ENCODE measurements at places on chromosomes 1 and 21.
A peak's percentile ranks its signal among the peaks of the same experiment; 100 is the strongest.

DNA sequence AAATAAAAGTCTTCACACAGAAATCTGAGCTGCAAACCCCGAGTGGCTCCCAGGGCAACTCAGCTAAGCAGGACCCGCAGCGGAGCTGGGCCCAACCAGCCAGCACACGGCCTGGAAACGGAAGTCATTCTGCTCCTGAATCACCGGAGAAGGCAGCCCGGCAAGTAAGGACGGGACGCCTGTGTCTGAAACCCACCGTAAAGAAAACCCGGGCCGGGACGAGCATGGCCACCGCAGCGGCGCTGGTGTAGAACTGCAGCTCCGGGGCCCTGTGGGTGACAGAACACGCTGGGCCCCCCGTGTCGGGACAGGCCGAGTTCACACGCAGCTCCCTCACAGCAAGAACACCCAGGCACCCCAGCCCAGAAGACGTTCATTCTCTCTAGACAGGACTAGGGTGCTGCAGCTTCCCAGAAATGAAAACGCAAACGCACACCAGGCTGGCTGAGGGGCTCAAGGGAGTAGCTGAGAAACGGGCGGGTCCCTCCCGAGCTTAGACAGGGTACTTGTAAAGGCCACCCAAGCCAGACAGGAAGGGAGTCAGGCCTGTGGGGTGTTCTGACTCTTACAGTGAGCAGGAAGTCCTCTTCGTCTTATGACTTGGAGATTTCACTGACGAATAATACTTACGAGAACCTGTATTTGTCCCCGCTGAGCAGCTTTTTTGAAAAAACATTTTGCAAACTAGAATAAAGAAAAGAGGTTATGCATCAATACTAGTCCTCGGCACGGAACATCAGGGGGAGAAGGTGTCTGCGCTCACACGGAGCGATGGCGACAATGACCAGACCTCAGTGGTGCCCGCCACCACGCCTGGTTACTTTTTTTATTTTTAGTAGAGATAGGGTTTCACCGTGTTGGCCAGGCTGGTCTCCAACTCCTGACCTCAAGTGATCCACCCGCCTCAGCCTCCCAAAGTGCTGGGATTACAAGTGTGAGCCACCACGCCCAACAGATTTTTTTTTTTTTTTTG is 10.9 kb upstream of the CDK11B start:
- no peaks in the 10 kb centered on the region for H3K27me3 ChIP-seq
- no peak overlapping the region for H3K27ac ChIP-seq
- DNase-seq, result no peak
- H3K4me3 ChIP-seq, result no peak overlapping the region
- peaks cover 8% of the 10 kb centered on the region for H3K4me1 ChIP-seq
- H3K36me3 ChIP-seq, result peaks cover 25% of the 10 kb centered on the region

DNA sequence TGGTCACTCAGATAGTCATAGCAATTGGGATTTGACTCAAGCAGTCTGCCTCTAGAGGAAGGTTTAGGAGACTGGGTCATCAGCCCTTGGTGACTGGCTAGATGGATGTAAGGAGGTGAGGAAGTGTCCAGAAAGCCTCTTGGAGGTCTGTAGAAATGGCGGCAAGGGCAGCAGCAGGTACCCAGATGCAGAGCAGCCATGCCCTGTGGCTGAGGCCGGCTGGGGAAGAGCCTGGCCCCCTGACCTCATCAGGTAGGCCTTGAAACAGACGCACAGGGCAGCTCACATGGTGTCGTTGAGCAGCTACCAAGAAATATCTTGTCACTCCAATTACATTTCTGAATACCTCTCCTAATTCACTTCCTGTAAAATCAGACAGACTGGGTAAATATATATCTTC is 98.2 kb downstream of the DMRTB1 start:
- no peaks in the 10 kb centered on the region for H3K36me3 ChIP-seq
- DNase-seq, result no peak
- no peak overlapping the region for H3K27ac ChIP-seq
- peaks cover 14% of the 10 kb centered on the region for H3K4me1 ChIP-seq

- no peaks in the 10 kb centered on the region for H3K4me1 ChIP-seq
- H3K36me3 ChIP-seq, result no peaks in the 10 kb centered on the region
- no peak overlapping the region for H3K27ac ChIP-seq
- DNase-seq, result no peak
- H3K27me3 ChIP-seq, result no peaks in the 10 kb centered on the region
These were observed 602.9 kb upstream of the ADAMTS5 start for GRCh38 chr21:27569831-27570230.

DNA sequence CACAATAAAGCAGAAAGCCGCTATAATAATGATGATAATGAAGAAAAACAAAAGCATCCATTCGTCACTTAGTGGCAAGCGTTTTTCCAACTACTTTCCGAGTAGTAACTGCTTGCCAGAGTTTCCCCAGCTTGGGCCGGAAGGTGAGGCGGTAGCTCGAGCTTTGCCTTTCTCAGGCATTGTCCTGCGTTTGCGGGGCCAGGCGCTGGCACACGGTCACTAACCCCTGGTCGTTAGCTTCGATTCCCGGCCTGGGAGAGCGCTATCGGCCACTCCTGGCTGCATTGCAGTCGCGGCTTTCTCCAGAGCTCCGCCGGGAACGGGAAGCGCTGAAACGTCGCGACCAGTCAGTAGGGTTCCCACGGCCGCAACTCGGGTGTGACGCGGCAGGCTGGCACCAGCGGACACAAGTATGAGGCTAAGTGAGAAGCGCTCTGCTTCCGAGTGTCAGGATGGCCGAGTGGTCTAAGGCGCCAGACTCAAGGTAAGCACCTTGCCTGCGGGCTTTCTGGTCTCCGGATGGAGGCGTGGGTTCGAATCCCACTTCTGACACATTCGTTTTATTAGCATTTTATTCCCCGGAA is 14.6 kb upstream of the ZNF692 start:
- peaks cover 21% of the 10 kb centered on the region for H3K4me1 ChIP-seq
- H3K4me3 ChIP-seq, result peak overlapping the region; percentile 91
- peak overlapping the region; percentile 85 for H3K27ac ChIP-seq
- DNase-seq, result peak; percentile 95
- peaks cover 10% of the 10 kb centered on the region for H3K27me3 ChIP-seq
- H3K36me3 ChIP-seq, result no peaks in the 10 kb centered on the region

GRCh38 chr1:204336421-204337035 is 23.2 kb downstream of the PLEKHA6 start:
- no peaks in the 10 kb centered on the region for H3K4me1 ChIP-seq
- no peak overlapping the region for H3K4me3 ChIP-seq
- no peak overlapping the region for H3K27ac ChIP-seq
- DNase-seq, result no peak
- peaks cover 15% of the 10 kb centered on the region for H3K27me3 ChIP-seq
- no peaks in the 10 kb centered on the region for H3K36me3 ChIP-seq

DNA sequence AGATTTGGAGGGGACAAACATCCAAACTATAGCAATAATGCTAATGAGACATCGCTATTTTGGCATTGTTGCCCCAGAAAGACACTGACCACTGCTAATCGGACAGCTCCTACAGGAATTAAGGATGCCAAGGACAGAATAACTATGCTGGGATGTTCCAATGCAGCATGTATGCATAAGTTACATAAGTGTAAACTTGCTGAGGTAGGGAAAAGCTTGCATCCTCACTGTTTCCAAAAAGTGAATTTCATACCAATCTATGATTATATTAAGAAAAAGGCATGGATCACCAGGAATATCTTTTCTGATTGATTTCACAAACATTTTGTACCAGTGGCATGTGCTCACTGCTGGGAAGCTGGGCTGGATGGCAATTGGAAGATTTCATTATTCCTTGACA is 45.8 kb upstream of the RALGPS2 start:
- H3K4me3 ChIP-seq, result no peak overlapping the region
- no peak overlapping the region for H3K27ac ChIP-seq
- H3K36me3 ChIP-seq, result no peaks in the 10 kb centered on the region
- DNase-seq, result no peak

DNA sequence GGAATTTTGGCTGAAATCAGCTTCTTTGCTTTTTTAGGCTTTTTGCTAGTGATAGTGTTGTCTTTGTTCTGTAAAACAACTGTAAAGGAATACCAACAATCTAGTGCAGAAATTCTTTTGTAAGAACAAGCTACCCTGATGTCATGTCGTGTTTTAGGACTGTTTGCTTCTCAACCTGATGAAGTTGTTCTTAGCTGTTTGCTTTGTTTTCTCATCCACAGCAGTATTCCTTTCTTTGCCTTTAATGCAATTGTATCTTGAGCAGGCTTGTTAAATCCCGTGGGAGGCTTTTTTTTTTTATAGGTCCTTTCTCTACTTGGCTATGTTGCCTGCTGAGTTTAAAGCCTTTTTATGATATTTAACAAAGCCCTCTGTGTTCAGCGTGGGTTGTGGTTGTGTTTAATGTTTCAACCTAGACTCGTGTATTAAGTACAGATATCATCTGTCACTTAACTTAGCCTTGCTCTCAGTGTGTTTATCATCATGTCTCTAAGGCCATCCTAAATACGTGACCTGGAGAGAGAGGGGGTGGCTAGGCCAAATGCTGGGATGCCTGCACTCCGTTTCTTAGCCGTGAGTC is 31.6 kb downstream of the ADARB1 start:
- H3K27me3 ChIP-seq, result no peaks in the 10 kb centered on the region
- peaks cover 7% of the 10 kb centered on the region for H3K36me3 ChIP-seq
- no peak overlapping the region for H3K4me3 ChIP-seq

DNA sequence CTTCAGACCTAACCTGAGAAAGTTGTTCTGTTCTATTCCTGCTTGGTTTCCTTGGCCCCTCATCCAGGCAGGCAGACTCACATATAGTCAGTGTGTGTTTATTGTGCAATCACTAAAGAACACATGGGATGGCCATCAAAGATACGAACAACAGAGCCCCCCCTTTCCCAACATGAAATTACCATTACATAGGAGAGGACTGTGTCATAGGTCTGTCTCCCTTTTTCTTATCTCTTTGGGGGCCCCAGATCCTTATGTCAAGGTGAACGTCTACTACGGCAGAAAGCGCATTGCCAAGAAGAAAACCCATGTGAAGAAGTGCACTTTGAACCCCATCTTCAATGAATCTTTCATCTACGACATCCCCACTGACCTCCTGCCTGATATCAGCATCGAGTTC is 21.6 kb downstream of the SYT11 start:
- H3K36me3 ChIP-seq, result peaks cover 2% of the 10 kb centered on the region
- DNase-seq, result no peak
- H3K4me3 ChIP-seq, result no peak overlapping the region
- H3K4me1 ChIP-seq, result no peaks in the 10 kb centered on the region

DNA sequence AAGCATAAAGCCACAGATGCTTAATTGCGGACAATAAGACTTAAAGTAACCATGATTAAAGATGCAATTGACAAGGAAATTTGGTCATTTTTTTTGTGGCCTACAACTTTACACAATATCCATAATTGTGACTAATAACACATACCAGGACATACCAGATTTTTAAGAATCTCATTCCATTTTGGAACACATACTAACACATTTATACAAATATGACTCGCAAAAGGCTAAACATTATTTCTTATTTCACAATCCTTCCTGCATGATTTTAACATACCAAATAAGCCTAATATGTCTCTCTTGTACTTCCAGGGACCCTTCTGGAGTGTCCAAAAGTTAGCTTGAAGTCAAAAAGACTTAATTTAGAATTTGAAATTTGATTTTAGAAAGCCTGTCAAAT is 48.8 kb downstream of the DR1 start:
- no peak overlapping the region for H3K27ac ChIP-seq
- no peaks in the 10 kb centered on the region for H3K36me3 ChIP-seq
- DNase-seq, result no peak
- H3K4me3 ChIP-seq, result no peak overlapping the region
- H3K4me1 ChIP-seq, result no peaks in the 10 kb centered on the region
- H3K27me3 ChIP-seq, result peaks cover 5% of the 10 kb centered on the region

DNA sequence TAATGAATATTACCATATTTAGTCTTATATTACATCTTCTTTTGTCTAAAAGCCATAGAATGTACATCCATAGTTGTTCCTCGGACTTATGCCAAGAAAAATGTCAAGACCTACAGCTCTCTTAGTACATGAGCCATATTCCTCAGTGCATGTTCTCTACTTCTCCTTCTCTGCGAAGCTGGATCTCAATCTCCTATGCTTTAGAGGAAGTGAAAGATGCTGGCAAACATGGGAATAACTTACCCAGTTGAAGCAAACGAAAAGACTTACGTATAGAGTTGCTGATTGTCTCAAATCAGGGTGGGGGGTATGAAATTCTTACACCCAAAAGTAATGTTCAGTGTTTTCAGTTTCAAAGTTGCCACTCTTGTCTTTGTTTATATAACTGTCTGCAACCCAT is 32.7 kb downstream of the OR13G1 start:
- no peaks in the 10 kb centered on the region for H3K36me3 ChIP-seq
- no peak overlapping the region for H3K4me3 ChIP-seq
- DNase-seq, result no peak
- H3K27me3 ChIP-seq, result no peaks in the 10 kb centered on the region
- H3K4me1 ChIP-seq, result no peaks in the 10 kb centered on the region

DNA sequence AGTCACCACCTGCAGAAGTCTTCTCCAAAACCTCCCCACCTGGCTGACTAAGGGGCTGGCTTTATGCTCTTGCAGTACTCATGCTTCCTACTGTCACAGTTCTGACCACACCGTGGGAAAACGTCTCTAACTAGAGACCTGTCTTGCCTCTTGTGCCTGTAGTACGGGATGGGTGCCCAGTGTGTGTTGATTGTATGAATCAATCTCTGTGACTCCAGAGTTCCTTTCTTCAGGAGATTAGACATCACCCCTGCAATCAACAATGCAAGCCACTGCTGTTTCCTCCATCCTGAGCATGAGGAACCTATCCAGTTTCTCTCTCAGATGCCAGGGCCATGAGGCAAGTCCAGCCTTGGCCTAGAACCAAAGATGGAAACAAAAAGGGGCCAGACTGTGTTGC is 64.1 kb downstream of the LRRN2 start:
- no peaks in the 10 kb centered on the region for H3K36me3 ChIP-seq
- no peak for DNase-seq
- no peak overlapping the region for H3K27ac ChIP-seq
- H3K4me1 ChIP-seq, result no peaks in the 10 kb centered on the region

- H3K4me3 ChIP-seq, result no peak overlapping the region
- no peak for DNase-seq
- no peak overlapping the region for H3K27ac ChIP-seq
These were observed 353.8 kb upstream of the PTBP2 start for GRCh38 chr1:96367791-96368190.

GRCh38 chr1:96579636-96580035 is 141.9 kb upstream of the PTBP2 start:
- no peak for DNase-seq
- no peaks in the 10 kb centered on the region for H3K36me3 ChIP-seq
- no peaks in the 10 kb centered on the region for H3K4me1 ChIP-seq
- no peak overlapping the region for H3K4me3 ChIP-seq
- no peak overlapping the region for H3K27ac ChIP-seq

GRCh38 chr21:32021319-32021994 is 148.6 kb downstream of the HUNK start:
- no peak overlapping the region for H3K4me3 ChIP-seq
- DNase-seq, result no peak

GRCh38 chr21:42594616-42595282 is 58.7 kb upstream of the PDE9A start:
- H3K27ac ChIP-seq, result no peak overlapping the region
- H3K27me3 ChIP-seq, result peaks cover 22% of the 10 kb centered on the region
- DNase-seq, result peak; percentile 35
- H3K36me3 ChIP-seq, result no peaks in the 10 kb centered on the region
- H3K4me1 ChIP-seq, result peaks cover 18% of the 10 kb centered on the region
